NCI-H2081 (cell line): ENCODE measurements at places on chromosomes 16 and 17.
A peak's percentile ranks its signal among the peaks of the same experiment; 100 is the strongest.

DNA sequence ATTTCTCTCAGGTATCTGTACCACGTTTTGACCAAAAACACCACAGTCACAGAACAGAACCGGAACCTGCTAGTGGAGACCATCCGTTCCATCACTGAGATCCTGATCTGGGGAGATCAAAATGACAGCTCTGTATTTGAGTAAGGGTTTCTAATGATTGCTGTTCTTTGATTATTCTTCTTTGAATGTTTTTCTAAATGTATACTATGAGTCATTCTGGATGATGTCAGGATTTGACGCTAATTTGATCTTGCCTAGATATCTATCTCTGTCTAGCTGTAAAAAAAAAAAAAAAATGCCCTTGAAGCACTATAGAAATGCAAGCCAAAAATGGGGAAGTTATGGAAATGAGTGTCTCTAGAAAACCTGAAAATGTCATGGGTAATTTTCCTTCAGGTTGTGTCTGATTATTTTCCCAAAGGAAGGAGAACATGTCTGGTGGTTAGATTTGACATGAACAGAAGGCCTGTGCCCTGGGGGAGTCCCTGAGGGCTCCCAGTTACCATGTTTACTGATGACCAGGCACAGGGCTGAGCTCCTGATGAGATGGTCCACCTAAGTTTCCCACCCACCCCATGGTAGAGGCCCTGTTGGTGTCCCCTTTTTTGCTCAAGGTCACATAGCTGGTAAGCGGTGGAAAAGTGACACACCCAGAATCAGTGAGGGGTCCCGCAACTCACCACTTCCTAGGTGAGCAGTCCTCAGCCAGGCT is 13.6 kb downstream of the CLEC16A start:
- no peak for DNase-seq

GRCh38 chr17:63249256-63250004 is 196.7 kb downstream of the CYB561 start:
- no peak for DNase-seq

DNA sequence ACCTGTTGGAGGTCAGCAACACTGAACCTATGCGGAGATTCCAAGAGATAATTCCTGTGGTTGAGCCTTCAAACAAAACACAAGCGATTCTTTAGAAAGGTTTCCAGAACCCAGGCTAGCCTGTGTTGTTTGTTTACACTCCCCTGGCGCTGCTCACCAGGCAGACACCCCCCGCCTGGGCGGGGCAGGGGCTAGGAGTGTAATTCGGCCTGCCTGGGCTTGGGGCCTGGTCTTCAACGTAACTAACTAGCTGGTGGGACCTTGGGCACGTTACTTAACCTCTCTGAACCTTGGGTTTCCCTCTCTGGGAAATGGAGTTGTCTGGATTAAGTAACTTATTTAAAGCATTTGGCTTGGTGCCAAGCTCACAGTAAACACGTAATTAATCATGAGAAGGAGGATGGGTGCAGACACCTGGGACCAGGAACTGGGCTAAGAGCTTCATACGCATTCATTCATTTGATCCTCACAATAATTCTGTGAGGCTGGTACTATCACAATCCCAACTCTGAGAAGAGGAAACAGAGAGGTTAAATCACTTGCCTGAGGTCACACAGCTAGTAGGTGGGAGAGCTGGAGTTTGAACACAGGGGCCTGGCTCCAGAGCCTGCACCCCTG is 7.6 kb upstream of the ARHGAP27 start:
- peak; percentile 25 for DNase-seq

- DNase-seq, result no peak
Measured at GRCh38 chr16:54806378-54806777, 124.3 kb upstream of the IRX5 start.

GRCh38 chr16:52251495-52251894 is 295.4 kb downstream of the TOX3 start:
- no peak for DNase-seq

GRCh38 chr16:68202091-68202519 is 33.8 kb downstream of the ESRP2 start:
- no peak for DNase-seq

DNA sequence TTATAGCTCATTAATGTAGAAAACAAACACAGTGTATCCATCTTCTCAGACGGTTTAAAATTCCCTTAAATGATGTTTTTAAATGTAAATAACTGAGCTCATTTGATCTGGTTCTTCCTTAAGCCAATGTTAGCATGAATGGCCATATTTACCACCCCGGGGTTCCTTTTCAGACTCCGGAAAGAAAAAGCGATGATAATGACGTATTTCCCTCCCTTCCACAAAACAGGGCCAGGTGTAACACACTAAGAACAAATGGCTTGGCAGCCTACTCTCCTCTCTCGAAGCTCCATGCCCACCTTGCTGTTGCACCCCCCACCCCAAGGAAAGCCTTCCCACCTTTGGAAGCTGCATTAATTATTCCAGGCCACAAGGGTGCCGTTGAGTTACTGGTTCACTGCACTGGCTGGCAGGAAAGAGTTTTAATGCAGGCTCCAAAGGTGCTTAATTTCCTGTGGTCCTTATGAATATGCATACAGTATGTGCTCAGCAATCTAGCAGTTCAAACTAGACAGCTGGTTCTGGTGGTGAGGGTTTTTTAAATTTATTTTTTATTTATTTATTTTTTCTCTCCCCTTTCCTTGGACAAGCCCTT is 378.9 kb downstream of the WWOX start:
- peak; percentile 96 for DNase-seq
